ENCODE measurements at places on chromosomes 2 and 18. TPM values are rescaled to one million over a fixed set of nuclear protein-coding genes. Genes with fewer than 3 reads are reported as not detected.

The OXER1 gene
- total RNA-seq = 2.8 TPM

The ACVR1C gene
- total RNA-seq = 27.9 TPM

DNA sequence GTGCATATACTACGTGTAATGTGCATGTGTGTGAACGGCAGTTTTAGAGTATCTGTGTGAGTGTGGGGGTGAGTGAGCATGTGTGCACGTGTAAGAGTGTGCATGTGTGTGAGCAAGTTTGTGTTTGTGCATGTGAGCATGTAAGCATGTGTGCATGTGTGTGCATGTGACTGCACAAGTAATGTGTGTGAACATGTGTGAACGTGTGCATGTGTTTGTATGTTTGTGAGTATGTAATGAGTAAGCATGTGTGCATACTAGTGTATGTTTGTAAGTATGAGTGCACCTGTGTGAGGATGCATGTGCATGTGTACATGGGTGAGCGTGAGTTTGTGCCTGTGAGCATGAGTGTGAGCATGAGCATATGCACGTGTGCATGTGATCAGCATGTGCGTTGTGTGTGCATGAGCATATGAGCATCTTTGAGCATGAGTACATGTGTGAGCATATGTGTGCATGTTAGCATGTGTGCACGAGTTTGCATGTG, 90.7 kb downstream of the ZNF516 start:
- no peak for DNase-seq

The SCN2A gene
- 0.92 TPM for total RNA-seq

GRCh38 chr18:11749305-11749704, 60.2 kb downstream of the GNAL start:
- DNase-seq = no peak

The SETBP1 gene
- total RNA-seq = 62.7 TPM

GRCh38 chr2:151757861-151758260, 23.6 kb upstream of the NEB start:
- no peak for DNase-seq

The BZW1 gene
- 275 TPM for total RNA-seq

DNA sequence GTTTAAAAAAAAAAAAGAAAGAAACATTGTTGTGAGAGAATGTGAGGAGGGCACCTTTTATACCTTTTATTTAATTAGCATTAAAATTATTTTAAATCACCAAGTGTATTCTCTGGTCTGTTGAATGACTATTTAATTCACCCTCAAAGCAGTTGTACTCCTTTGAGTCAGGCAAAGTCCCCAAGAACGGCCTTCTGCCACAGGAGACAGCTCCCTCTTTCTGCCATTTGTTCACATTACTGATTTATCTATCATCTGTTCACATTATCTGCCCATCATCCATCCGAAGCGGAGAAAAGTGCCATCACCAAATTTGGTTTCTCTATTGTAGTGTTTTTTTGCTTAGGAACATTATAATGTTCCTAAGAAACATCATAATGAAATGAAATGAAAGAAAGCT, 240.7 kb upstream of the DPP10 start:
- DNase-seq = no peak

- no peak for DNase-seq
Measured at GRCh38 chr18:36499938-36500337, 202.4 kb downstream of the FHOD3 start.

The HRH4 gene
- 0.24 TPM for total RNA-seq

- no peak for DNase-seq
Measured at GRCh38 chr18:45282101-45282812, 333.0 kb upstream of the SLC14A2 start.

DNA sequence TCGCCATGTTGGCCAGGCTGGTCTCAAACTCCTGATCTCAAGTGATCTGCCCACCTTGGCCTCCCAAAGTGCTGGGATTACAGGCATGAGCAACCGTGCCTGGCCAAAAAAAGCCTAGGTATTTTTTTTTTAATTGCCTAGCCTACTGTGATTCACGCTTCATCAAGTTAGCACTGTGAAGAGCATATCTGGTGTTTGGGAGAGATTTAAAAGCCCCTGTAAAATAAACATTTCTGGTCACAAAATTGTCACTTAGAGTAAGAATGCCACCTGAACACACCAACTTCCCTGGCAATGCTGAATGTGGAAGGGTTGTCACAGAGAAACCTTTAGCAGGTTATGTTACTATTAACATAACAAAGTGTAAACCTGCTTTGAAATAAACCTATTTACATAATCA, 39.7 kb upstream of the CHAC2 start:
- DNase-seq = no peak

DNA sequence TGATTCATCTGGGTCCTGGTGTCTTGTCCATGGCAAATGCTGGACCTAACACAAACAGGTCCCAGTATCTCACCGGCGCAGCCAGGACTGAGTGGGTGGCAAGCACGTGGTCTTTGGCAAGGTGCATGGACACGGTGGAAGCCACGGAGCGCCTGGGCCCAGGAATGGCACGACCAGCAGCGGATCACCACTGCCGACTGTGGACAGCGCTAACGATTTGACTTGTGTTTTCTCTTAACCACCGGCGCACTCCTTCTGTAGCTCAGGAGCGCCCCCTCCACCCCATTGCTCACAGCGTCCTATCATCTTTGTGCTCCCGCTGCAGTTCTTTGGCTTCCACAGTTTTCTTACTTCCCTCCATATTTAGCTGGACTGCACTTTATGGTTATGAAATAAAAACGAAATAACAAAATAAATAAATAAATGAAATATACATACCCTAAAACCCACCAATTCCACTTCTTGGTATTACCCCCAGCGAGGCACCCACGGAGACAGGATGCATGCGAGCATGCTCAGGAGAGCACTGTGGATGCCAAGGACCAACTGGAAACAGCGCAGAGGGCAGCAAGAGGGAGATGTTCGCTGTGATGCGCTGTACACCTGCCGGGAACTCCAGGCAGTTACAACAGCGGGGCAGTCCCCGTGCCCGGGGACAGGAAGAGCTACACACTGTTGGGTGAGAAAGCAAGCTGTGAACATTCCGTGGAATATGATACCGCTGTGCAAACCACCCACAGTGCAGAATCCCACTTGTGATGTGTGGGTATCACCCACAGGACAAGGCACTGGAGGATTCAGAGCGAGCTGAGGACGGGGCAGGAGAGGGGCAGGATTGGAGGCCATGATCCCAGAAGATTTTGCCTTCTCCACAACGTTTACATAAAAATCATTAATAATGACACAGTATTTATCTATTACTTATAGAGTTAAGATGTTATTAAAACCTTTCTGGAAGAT, 7.0 kb upstream of the CIDEA start:
- DNase-seq = peak; percentile 62

- no peak for DNase-seq
Measured at GRCh38 chr2:73823916-73824523, 4.7 kb upstream of the STAMBP start.

The DLX1 gene
- 10.0 TPM for total RNA-seq

DNA sequence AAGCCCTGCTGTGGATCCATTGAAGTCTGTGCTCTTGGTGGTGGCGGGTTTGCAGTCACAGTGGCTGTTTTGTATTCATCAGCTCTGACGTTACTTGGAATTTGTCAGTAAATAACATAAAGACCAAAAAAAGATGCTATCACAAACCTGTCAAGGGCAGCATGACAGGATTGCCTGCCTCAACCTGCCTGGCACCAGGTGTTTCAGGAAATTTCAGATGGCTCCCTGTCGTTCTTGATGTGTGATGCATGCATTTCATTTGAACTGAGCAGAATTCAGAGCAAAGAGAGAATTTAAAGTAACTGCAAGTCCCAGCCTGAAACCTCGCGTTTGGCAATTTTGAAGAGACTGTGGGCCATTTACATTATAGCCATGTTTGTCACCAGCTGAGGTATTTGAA, 50.3 kb upstream of the EPC2 start:
- DNase-seq = no peak

DNA sequence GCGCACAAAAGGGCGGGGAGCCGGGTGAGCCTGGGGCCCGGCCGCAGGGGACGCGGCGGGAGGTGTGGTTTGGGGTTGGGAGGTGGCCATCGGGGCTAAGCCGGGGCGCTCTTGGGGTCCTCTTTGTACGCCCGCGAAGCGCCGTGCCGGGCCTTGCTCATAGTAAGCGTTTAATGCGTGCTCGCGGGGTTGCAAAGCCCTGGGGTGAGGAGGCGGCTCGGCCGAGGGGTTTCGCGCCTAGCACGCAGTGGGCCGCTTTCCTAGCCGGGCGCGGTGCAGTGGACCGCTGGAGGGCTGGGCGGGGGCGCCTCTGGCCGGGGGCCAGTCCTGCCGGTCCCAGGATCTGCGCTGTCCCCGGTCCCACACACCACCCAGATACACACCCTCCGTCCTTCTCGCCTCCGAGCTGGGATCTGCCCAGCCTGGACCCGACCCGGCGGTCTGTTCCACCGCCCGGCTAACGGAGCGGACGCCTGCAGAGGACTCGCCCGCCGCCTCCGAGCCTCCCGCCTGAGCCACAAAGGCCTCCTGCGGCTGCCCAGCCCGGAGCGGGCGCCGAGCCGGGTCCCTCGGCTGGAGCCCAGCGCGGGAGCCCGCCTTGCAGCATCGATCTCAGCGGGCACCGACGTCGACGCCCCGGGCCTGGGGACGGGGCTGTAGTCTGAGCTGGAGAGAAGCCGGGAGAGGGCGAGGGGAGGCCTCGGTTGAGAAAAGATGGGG, 564 bp downstream of the DPYSL5 start:
- no peak for DNase-seq

DNA sequence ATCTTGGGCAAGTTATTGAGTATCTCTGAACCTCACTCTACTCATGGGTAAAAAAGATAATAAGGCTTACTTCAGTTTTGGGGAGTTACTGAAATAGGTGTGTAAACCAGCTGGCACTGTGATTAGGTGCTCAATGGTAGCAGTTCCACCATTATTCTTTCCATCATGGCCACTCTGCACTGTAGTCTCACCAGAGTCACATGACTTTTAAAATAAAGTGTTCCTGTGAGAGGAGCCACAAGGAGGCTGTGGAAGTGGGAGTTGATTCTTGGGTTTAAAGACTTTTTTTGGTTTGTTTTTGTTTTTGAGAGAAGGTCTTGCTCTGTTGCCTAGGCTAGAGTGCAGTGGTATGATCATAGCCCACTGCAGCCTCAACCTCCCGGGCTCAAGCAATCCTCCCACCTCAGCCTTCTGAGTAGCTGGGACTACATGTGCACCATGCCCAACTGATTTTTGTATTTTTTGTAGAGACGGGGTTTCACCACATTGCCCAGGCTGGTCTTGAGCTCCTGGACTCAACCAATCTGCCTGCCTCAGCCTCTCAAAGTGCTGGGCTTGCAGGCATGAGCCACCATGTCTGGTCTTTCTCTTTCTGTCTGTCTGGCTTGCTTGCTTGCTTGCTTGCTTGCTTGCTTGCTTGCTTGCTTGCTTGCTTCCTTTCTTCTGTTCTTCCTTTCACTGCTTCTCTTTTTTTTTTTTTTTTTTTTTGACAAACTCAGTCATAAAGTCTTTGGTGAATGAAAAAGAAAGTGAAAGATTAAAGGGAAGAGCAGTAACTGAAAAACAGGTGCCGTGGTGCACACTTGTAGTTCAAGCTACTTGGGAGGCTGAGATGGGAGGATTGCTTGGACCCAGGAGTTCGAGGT, 21.2 kb upstream of the ACVR1 start:
- DNase-seq = no peak

The MBOAT2 gene
- total RNA-seq = 60.8 TPM

The ST6GAL2 gene
- 18.7 TPM for total RNA-seq

DNA sequence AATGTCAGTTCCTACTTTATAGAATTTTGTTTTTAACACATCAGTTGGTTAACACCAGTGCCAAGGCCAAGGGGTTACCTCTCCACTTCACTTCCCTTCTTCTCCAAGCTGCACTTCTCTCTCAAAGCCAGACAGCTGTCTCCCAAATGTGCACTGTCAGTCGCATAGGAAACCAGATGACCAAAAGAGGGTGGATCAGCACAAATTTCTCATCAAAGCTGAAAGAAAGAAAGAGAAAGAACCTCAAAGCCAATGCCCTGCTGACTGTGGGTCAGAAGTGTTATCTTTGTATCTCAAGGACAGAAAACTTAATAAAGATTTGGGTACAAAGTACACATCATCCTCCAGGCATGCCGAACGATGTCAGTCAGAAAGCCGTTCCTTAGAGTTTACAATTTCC, 32.2 kb downstream of the SPATS2L start:
- DNase-seq = no peak

The FN1 gene
- 902 TPM for total RNA-seq

The FSHR gene
- total RNA-seq = not detected

GRCh38 chr2:161139098-161139987, 20.9 kb upstream of the TANK start:
- no peak for DNase-seq

The DOK6 gene
- 5.4 TPM for total RNA-seq

The SPEG gene
- 49.4 TPM for total RNA-seq

The NTSR2 gene
- not detected for total RNA-seq

The SERPINB13 gene
- 3.7 TPM for total RNA-seq

The GCKR gene
- 0.65 TPM for total RNA-seq

DNA sequence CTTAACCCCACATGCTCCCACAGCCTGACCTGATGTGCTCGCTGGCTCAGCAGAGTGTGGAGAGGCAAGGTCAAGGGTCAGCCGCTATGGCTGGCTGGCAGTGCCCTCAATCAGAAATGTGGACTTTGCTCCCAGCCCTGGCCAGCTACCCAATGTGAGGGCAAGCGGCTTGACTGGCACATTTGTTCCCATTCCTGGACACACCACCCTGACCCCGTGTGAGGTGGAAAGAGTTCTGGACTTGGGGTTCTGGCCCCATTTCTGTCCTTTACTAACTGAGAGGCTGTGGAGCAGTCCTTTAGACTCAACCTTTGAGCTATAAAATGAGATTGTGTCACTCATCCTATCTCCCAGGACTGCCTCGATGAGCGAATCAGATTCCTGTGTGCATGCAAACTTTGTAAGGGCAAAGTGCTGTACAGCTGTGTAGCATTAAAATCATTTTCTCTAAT, 9.1 kb downstream of the THNSL2 start:
- DNase-seq = no peak

DNA sequence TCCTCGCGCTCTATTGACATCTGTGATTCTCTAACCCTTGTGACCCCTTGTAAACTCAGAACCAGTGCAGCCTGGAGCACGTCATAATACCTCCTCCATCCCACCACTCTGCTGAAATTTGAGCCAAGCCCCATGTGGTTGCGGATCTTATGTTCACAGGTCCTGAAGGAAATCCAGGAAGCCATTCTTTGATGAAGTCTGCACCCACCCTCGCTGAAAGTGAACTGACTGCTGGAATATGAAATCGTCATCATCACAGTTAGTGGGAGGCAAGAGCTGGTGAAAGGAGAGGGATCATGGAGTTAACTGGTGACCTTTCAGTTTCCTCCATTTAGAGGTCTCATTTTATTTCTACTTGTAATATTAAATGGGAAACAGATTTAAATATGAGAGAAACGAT, 21.6 kb downstream of the ZEB2 start:
- DNase-seq = no peak

- no peak for DNase-seq
Measured at GRCh38 chr18:37270038-37270665, 295.4 kb downstream of the CELF4 start.

DNA sequence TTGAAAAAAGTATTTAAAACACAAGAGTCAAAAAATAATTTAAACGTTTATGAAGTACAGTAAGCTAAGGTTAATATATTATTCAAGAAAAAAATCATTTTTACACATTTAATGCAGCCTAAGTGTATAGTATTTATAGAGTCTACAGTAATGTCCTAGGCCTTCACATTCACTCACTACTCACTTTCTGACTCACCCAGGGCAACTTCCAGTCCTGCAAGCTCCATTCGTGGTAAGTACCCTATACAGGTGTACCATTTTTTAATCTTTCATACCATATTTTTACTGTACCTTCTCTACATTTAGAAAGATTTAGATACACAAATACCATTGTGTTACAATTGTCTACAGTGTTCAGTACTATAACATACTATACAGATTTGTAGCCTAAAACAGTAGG, 20.9 kb upstream of the RPRD1A start:
- DNase-seq = no peak

- DNase-seq = no peak
Measured at GRCh38 chr18:46398005-46398404, 259.0 kb downstream of the LOXHD1 start.

The IL1B gene
- 0.76 TPM for total RNA-seq
